ENCODE measurements at places on chromosomes 2 and 18. TPM values are rescaled to one million over a fixed set of nuclear protein-coding genes. Genes with fewer than 3 reads are reported as not detected.

DNA sequence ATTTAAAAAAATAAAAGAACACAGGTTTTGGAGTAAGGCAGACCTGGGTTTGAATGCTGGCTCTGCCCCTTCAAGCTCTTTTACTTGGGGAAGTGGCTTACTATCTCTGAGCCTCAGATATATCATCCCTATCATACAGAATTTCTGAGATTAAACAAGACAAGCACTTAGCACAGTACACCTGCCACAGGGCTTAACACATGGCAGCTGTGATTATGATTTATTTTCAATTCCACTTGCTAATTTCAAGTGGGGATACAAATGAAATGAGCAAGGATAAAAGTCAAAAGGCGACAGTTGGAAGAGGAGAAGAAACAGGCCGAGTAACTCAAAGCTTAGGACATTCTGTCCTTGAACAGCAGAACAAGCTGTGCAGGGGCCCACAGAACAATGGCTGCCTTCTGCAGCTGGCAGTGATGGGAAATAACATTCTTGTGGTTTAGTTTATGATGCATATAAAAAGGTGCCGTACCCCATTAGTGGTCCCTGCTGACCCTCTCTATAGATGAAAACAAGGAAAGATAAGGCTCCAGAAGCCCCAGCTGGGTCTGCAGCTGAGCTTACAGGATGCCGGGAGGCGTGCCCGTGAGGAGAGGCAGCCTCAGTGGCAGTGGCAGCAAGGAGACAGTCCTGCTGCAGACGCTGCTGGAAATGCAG is 45.3 kb downstream of the KIF3C start:
- DNase-seq = no peak

GRCh38 chr18:4245456-4245855 is 209.7 kb downstream of the DLGAP1 start:
- no peak for DNase-seq

DNA sequence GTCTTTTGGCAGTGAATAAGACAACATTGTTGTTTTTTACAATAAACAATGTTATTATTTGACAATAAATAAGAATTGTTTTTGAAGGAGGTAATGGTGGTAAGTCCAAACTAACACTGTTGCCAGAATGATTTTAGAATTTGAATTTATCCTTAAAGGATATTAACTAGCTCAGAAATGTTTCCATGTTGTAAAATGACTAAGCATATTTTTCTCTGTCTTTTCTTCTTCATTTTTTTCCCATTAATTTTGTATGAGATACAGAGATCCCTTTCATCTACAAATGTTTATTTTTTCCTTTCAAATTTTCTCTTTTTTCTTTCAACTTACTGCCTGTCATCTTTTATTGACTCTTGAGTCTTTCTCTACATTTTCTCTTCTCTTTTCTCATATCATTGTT is 66.5 kb upstream of the DOCK10 start:
- DNase-seq = no peak

DNA sequence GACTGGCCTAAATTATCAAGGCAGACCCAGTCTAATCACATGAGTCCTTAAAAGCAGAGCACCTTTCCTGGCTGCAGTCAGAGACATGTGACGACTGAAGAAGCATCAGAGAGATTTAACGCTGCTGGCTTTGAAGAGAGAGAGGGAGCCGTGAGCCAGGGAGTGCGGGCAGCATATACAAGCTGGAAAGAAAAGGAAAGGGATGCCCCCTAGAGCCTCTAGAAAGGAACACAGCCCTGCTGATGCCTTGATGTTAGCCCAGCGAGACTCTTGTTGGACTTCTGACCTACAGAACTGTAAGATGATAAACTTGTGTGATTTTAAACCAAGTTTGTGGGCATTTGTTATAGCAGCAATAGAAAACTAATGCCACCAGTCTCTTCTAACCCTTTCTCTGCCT is 58.1 kb downstream of the HEATR5B start:
- no peak for DNase-seq

GRCh38 chr2:28586867-28587266 is 91.0 kb downstream of the PLB1 start:
- DNase-seq = no peak

The IGFBP2 gene
- 125 TPM for total RNA-seq

- no peak for DNase-seq
Observed at GRCh38 chr2:50509852-50510251, 522.1 kb downstream of the NRXN1 start.

GRCh38 chr2:127514485-127514884 is 11.8 kb downstream of the IWS1 start:
- DNase-seq = no peak

- no peak for DNase-seq
Observed at GRCh38 chr2:112646791-112647689, 1.3 kb downstream of the SLC20A1 start.

The DCTN1 gene
- total RNA-seq = 157 TPM

Data from tibial nerve (tissue), 4 donors.